T-helper 1 cell (primary cell): ENCODE measurements at places on chromosomes 13 and 19.

DNA sequence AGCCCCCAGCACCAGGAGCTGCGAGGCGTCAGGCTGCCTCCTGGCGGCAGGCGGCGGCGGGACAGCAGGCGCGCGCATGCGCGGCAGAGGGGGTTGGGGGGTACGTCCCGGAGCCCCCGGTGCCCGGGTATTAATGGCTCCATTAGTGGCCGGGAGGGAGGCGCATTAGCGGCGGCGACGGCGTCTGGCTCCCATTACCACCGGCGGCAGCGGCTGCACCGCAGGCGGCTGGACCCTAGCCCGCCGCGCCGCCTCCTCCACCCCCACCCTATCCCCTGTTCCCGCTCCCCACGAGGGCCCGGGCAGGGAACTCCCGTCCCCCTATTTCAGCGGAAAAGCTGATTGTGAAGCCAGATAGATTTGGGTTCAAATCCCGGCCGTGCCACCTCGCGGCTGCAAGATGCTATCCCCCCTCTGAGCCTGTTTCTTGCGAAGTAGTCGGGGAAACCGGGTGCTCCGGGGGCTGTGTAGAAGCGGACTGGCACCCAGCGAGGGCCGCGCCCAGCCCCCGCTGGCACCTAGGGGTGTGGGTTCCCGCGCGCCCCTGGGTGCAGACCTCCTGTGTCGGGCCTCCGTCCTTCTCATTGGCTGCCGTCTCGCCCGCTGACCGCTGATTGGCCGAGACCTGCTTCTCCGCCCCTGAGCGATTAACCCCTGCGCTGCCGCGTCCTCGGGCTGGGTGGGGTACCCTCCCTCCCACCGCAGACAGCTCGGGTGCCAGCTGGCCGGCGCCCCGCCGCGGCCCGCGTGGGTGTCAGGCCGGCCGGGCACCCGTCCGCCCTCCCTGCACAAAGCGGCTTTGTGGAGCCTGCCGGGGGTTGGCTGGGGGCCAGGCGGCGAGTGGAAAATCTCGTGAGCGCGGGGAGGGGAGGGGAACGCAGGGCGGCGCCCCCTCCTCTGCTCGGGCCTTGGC is 11.1 kb downstream of the CIC start:
- peak; percentile 91 for DNase-seq

- no peak for DNase-seq
Measured at GRCh38 chr13:46386392-46387063, 524 bp downstream of the RUBCNL start.

GRCh38 chr13:53807251-53807834 is 778.7 kb downstream of the OLFM4 start:
- DNase-seq, result no peak

GRCh38 chr19:19142347-19142746 is 4.1 kb upstream of the TMEM161A start:
- DNase-seq, result no peak

GRCh38 chr19:20413705-20414104 is 151.9 kb downstream of the ZNF737 start:
- no peak for DNase-seq

DNA sequence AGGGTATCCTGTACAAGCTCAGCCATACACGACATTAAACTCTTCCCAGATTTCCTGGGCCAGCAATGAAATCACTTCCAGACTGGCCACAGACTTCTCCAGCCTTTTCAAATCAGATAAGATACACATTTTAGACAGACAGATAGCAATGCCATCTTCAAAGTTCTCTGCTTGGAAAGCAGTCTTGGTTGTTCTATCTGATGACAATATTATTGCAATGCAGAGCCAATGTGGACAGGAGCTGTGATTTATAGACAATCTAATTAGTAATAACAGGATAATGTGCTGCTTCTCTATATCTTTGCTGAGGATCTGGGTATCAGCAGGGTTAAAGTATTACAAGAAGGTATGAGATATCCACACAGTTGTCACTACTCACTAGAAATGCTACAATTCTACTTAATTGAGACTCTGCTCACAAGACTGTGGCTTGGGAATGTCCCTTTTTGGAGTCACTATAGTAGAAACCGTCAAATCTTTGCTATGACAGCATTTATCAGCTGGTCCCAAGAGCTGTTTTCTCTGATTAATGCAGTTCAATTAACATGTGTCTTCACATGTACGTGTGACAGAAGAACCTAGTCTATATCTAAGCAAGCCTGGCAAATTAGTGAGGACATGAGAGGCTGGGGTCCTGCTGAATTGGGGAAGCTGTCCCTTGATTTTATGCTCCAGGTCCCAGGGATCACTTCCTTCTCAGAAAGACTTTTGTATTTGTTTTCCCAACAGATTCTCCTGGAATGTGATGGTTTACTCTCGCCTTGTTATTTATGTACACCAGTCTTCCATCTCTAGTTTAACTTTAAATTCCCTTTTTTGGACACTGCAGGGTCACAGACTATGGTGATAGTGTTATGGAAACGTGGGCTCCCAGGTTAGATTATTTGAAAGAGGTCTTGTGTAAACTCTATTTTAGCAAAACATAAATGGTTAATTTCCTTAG is 68.8 kb downstream of the COL4A1 start:
- no peak for DNase-seq

DNA sequence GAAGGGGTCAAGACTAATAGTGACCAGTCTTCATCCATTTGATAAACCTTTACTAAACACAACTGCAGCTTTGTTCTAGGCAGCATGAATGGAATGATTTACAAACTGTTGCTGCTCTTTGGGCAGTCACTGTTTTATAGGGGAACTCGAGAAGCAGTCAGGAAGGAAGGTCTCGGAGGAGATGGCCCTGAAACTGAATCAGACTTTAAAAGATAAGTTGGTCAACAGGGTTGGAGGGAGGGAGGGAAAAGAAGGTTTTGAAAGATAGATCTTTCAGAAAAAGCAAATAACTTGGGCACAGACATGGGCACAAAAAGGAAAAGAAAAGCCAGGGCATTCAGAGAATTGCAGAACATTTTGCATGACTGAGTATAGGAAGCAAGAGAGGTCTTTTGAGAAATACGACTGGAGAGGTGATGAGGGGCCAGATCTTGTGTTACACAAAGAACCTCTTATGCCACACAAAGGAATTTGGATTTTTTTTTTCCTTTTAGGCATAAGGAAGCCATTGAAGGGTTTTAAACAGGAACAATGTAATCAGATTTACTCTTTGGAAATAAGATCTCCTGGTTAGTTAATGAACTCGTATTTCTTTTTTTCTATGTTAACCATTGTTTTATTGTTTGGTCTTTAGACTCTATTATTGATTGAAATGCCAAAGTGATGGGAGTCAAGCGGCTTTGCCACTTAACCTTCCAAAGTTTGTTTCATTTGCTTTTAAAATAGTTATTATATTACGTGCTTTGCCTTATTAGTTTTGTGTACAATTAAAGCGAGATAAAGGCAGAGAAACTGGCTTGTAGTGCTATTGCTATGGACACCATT is 37.5 kb upstream of the SACS start:
- no peak for DNase-seq

DNA sequence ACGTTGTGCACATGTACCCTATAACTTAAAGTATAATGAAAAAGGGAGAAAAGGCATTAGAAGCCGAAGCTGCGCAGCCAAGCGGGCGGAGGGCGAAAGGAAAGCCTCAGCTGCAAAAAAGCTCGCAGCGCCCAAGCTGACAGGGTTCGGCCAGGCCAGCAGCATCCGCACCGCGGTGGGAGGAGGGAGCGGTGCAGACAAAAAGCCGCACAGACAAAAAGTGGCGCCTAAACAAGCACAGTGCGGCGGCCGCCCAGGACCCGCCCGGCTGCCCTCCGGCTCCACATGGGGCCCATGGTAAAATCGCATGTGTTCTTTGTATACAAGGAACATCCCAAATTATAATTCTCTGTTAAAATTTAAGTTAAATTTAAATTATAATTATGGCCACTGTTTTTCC is 42.4 kb downstream of the PSG3 start:
- no peak for DNase-seq

DNA sequence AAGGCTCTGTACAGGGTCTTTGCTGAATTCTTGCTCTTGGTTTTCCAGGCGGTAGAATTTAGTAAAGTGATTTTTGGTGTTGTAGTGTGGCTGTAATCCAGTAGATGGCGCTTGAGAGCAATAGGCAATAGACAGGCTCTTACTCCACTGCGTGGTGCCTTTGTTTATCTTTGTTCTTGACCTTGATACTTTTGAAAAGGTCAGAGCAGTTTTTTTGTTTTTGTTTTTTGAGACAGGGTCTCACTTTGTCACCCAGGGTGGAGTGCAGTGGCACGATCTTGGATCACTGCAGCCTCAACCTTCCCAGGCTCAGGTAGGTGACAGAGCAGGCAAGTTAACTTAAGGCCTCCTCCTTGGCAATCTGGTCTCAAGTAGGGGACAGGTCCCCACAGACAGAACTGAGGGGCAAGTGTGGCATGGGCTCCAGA is 12.2 kb upstream of the LILRA5 start:
- DNase-seq, result peak; percentile 48

GRCh38 chr19:49142866-49143335 is 12.3 kb downstream of the HRC start:
- DNase-seq, result no peak

DNA sequence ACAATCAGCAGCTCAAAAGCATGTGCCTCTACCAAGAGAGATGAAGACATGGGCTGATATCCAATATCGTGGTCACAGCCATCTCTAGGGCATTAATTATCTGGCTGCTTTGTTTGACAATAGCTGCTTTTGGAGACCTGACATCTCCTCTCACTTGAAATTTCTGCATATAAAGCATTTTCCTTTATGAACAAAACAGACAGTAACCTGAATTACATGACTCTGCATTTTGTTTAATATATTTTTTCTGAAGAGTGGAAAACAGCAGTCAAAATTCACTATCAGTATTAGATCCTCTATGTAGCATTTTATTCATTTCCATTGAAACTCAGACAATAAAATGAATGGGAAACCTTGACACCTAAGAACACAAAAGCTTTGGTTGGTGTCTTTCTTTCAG is 42.4 kb upstream of the ESD start:
- DNase-seq, result no peak

- DNase-seq, result no peak
Measured at GRCh38 chr13:108981407-108981806, 352.0 kb downstream of the MYO16 start.

GRCh38 chr19:18464646-18465045 is 26.7 kb upstream of the ISYNA1 start:
- no peak for DNase-seq

- no peak for DNase-seq
Measured at GRCh38 chr13:39776439-39776838, 121.0 kb downstream of the COG6 start.

DNA sequence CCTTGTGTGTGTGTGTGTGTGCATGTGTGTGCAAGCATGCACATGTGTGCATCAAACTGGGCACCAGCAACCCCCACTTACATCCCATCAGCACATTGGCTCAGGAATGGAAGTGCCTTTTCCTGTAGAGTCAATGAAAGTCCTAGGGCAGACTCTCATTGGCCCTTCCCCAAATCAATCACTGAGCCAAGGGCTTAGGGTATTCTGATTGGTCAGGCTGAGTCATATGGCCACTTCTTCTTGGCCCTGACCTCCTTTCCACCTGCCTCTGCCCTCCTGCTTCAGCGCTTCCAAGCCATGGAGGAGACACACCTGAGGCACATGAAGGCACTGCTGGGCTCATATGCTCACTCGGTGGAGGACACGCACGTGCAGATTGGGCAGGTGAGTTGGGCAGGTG is 20.9 kb downstream of the FCHO1 start:
- DNase-seq, result no peak

- DNase-seq, result peak; percentile 22
Measured at GRCh38 chr19:14333101-14333871, 48.0 kb upstream of the ADGRE5 start.

DNA sequence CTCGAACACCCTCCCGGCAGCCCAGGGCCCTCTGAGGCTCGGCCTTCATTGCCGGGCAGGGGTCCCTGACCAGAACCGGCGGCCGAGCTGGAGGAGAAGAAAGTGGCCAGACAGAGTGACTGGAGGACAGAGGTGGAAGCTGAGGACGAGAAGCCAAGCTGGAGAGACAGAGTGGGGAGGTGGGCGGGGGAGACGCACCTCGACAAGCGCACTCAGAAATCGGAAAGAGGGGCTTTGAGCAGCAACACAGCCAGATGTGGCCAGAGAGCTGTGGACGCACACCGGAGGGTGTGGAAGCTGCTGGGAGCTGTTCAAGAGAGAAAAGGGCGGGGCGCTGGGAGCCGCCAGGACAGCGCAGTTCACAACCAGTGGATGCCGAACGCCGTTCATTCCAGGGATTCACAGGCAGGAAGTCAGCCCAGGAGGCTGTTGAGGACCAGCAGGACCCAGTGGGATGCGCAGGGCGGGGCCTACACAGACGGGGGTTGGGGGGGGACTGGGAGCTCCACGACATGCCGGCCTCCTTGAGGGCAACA is 28.2 kb upstream of the C13orf46 start:
- DNase-seq, result no peak

DNA sequence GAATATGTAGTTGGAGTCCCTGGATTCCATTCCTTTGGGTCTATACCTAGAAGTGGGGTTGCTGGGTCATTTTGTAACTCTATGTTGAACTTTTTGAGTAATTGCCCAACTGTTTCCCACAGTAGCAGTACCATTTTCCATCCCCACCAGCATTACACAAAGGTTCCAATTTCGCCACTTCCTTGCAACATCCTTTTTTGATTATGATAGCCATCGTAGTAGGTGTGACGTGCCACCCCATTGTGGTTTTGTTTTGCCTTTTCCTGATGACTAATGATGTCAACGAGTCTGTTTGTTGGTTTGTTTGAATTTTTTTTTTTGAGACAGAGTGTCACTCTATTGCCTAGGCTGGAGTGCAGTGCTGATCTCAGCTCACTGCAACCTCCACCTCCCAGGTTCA is 3.3 kb upstream of the PEX11G start:
- DNase-seq, result no peak

DNA sequence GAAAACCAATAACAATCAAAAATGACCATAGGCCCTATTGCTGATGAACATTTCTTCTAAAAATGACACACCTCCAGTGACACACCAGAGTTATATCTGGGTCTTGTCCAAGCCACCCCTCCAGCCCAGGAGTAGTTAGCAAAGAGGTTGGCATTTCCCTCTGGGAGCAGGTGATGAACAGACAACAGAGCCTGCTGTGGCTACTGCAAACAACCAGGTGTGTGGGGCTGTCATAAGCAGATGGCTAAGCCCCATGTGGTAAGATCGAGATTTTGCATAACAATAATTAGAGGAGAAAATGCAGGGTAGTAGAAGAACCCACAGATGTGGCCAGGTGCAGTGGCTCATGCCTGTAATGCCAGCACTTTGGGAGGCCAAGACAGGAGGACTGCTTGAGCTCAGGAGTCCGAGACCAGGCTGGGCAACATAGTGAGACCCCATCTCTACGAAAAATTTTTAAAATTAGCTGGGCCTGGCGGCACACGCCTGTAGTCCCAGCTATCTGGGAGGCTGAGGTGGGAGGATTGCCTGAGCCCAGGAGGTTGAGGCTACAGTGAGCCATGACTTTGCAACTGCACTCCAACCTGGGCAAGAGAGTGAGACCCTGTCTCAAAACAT is 5.0 kb downstream of the XRCC1 start:
- no peak for DNase-seq

DNA sequence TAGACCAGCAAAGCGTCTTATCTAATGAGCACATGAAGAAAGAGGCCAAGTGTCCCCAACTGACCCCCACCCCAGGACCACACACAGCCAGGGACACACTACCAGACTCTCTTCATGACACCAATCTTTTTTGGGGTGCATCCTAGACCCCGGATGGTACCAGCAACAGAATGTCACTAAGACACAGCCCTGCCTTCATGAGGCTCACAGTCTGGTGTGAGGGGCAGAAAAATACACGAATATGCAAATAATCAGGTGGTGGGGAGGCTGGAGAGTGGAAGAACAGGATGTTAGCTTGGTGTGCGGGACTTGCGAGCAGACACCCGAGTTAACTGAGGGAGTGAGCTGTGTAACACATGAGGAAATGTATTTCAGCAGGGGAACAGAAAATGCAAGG is 17.5 kb downstream of the AKT2 start:
- DNase-seq, result no peak
